Fibroblast of lung (primary cell): ENCODE measurements at places on chromosomes 12 and 14. TPM values are rescaled to one million over a fixed set of nuclear protein-coding genes. Genes with fewer than 3 reads are reported as not detected.

The MUCL1 gene
- not detected in 2 replicates for total RNA-seq

The SERPINA5 gene
- total RNA-seq = not detected in 2 replicates

The LRTM2 gene
- total RNA-seq = not detected in 2 replicates

The TMCC3 gene
- 0.33 and 0.51 TPM in 2 replicates for total RNA-seq

DNA sequence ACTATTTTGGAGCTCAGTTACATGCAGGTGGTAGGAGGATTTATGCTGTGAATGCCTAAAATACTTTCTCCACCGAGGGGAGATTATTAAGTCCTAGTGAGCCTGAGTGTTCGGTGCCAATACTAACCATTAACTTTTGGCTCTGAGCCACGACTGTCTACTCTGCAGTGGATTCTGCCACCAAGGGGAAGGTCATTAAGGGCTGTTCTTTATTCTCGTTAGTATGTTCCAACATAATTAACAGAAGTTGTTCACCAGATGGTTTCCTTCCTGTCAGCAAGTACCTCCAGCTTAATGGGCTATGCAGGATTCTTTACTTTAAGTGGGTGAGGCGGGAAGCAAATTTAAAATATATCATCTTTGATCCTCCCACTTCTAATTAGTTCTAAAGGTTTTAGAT is 326.3 kb downstream of the BMP4 start:
- H3K4me3 ChIP-seq = no peak overlapping the region
- peak; percentile 44 for DNase-seq
- no peak overlapping the region for H3K27ac ChIP-seq
- H3K4me1 ChIP-seq = no peaks in the 10 kb centered on the region
- H3K36me3 ChIP-seq = no peaks in the 10 kb centered on the region
- H3K27me3 ChIP-seq = no peaks in the 10 kb centered on the region

DNA sequence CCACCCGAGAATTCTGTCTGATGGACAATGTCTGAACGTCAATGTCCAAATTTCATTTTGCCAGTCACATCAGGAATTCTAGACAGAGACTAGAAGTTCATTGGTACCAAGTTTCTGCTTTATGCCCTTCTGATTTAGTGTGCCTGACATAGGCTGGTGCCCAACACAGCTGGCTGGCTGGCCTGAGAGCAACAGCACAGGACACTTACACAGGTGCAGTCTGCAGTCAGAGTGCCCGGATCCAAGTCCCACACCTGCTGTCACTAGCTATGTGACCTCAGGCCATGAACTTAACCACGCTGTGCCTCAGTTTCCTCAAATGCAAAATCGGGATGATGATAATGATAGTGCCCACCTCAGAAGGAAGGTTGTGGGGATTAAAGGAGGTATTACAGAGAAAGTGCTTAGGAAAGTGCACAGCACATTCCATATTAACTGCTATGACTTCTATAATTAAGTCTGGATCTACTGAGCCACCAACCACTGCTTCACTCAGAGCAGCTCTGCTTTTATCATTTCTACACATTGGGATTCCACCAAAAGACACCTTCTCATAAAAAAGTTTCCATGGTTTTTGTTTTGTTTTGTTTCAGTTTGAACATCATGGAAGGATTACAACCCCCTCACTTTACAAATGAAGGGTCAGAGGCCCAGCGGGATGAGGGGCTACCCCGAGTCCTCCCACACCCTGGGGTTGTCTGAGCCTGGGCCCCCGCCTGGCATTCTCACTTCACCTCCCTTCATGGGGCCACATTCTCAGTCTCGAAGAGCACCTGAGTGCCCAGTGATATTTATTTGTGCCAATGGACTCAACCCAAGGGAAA is 168.8 kb upstream of the BCL2L14 start:
- no peak overlapping the region for H3K27ac ChIP-seq
- H3K4me3 ChIP-seq = no peak overlapping the region
- H3K27me3 ChIP-seq = no peaks in the 10 kb centered on the region
- H3K36me3 ChIP-seq = no peaks in the 10 kb centered on the region
- no peaks in the 10 kb centered on the region for H3K4me1 ChIP-seq

GRCh38 chr14:21735639-21736307 is 62.2 kb upstream of the OR4E1 start:
- no peak overlapping the region for H3K4me3 ChIP-seq
- no peaks in the 10 kb centered on the region for H3K4me1 ChIP-seq
- DNase-seq = no peak
- no peaks in the 10 kb centered on the region for H3K36me3 ChIP-seq
- no peak overlapping the region for H3K27ac ChIP-seq
- H3K27me3 ChIP-seq = no peaks in the 10 kb centered on the region

GRCh38 chr14:101875041-101875726 is 89.2 kb upstream of the DYNC1H1 start:
- H3K4me3 ChIP-seq = no peak overlapping the region
- H3K36me3 ChIP-seq = no peaks in the 10 kb centered on the region
- no peaks in the 10 kb centered on the region for H3K27me3 ChIP-seq
- DNase-seq = no peak
- no peak overlapping the region for H3K27ac ChIP-seq
- peaks cover 3% of the 10 kb centered on the region for H3K4me1 ChIP-seq

GRCh38 chr12:96378319-96378718 is 21.9 kb downstream of the CDK17 start:
- no peaks in the 10 kb centered on the region for H3K4me1 ChIP-seq
- no peak overlapping the region for H3K27ac ChIP-seq
- no peak overlapping the region for H3K4me3 ChIP-seq

DNA sequence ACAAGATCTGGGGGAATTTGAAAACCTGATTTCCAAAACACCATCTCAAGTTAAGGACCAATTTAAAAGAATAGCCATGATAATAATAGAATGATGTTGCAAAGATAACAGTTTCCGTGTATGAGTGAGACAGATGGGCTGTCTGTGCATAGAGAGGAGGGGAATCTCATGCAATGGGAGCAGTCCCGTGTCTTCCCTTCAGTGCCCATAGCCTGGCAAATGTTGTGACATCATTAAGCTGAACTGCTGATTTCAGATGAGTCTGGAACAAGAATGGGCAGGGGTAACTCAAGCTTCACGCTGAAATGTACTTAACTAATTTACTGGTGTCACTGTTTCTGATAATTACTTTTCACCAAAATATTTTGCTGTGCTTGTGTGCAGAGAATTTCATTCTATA is 454.0 kb downstream of the FOXG1 start:
- no peaks in the 10 kb centered on the region for H3K4me1 ChIP-seq
- H3K27ac ChIP-seq = no peak overlapping the region
- no peak for DNase-seq
- H3K27me3 ChIP-seq = no peaks in the 10 kb centered on the region
- H3K36me3 ChIP-seq = no peaks in the 10 kb centered on the region

- no peaks in the 10 kb centered on the region for H3K36me3 ChIP-seq
- no peaks in the 10 kb centered on the region for H3K4me1 ChIP-seq
- no peaks in the 10 kb centered on the region for H3K27me3 ChIP-seq
- H3K4me3 ChIP-seq = no peak overlapping the region
Measured at GRCh38 chr14:85613496-85613895, 83.6 kb downstream of the FLRT2 start.

DNA sequence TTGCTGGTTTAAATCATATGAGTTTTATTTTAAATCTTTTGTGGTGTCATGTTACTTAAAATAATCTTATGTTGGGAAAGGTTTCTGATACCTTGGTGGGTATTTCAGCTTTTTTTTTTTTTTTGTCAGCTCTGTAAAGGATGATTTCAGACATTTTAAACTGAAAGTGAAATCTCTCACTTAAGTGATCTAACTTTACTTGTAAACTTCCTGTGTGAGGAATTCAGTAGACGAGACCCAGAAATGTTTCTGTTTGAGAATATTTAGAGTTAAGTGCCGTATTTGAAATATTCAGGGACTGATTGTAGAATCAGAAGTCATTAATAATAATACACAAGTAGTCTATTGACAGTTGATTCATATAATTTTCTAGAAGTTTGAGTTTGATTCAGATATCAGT is 37.8 kb downstream of the PROX2 start:
- H3K36me3 ChIP-seq = no peaks in the 10 kb centered on the region
- H3K4me1 ChIP-seq = peaks cover 16% of the 10 kb centered on the region
- no peak for DNase-seq
- H3K4me3 ChIP-seq = peak overlapping the region; percentile 14
- peak overlapping the region; percentile 23 for H3K27ac ChIP-seq
- H3K27me3 ChIP-seq = no peaks in the 10 kb centered on the region
